ENCODE measurements at places on chromosomes 16 and 17.
A peak's percentile ranks its signal among the peaks of the same experiment; 100 is the strongest.

- DNase-seq: no peak
Measured at GRCh38 chr17:73304438-73304837, 7.4 kb downstream of the CDC42EP4 start.

DNA sequence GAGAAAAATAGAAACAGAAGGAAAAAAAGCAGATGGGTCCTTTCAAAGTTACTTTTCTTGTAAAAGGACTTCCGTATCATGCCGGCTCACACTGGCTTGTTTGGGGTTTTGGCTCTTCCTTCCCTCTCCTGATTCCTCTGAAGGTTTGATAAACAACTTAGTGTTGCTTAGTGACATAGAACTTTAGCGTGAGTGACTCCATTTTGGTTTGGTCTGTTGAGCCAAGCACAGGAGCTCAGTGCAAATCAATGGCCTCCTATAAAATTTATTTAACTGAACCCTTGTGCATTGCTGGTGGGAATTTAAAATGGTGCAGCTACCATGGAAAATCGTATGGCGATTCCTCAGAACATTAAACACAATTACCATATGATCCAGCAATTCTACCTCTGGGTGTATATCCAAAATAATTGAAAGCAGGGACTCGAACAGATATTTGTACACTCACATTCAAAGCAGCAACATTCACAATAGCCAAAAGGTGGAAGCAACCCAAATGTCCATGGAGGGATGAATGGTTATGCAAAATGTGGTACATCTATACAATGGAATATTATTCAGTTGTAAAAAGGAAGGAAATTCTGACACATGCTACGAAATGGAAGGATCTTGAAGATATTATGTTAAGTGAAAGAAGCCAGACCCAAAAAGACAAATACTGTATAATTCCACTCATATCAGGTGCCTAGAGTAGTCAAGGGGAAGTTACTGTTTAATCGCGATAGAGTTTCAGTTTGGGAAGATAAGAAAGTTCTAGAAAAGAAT is 1.1 kb upstream of the TUBG2 start:
- no peak for DNase-seq

GRCh38 chr16:2737238-2737605 is 15.2 kb upstream of the SRRM2 start:
- no peak for DNase-seq

DNA sequence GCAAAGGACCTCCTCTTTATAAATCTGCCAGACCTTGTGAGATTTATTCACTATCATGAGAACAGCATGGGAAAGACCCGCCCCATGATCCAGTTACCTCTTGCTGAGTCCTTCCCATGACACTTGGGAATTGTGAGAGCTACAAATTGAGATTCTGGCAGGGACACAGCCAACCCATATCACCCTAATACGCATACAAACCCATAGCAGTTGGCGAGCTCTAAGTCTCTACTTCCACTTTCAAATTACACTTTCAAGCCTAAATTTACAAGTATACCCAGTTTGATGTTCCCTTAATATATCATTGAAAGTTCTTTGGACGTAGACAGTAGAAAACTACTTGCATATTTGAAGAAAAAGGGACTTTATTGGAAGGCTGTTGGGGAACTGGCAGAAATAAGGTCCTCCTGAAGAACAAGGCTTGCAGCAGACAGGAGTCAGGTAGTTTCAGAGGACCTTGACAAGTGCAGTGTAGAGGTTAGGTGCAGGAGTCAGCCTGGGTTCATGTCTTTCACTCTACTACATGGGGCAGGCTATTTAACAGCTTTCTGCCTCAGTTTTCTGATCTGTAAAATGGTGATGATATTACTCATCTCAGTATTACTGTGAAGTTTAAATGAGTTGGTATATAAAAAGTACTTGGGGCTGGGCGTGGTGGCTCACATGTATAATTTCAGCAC is 107.9 kb upstream of the EEF2KMT start:
- no peak for DNase-seq

- peak; percentile 14 for DNase-seq
Measured at GRCh38 chr17:16106161-16106891, 106.7 kb downstream of the TTC19 start.

DNA sequence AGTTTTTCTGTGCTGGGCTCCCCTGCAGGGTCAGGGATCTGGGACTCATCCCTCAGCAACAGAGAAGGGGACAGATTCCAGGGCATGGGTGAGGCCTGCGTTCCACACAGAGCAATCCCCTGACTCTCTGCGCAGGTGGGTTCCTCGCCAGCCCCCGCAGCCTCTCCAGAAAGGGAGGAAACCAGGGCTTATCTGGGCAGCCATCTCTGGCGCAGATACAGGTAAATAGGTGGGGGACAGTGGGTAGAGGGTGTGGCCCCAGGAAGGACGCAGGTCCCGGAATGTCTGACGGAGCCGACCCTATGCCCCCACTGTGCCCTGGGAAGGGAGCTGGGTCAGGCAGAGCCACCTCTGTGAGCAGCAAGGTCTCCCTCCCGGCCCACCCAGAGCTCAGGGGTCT is 23.2 kb downstream of the PIEZO1 start:
- DNase-seq: no peak

DNA sequence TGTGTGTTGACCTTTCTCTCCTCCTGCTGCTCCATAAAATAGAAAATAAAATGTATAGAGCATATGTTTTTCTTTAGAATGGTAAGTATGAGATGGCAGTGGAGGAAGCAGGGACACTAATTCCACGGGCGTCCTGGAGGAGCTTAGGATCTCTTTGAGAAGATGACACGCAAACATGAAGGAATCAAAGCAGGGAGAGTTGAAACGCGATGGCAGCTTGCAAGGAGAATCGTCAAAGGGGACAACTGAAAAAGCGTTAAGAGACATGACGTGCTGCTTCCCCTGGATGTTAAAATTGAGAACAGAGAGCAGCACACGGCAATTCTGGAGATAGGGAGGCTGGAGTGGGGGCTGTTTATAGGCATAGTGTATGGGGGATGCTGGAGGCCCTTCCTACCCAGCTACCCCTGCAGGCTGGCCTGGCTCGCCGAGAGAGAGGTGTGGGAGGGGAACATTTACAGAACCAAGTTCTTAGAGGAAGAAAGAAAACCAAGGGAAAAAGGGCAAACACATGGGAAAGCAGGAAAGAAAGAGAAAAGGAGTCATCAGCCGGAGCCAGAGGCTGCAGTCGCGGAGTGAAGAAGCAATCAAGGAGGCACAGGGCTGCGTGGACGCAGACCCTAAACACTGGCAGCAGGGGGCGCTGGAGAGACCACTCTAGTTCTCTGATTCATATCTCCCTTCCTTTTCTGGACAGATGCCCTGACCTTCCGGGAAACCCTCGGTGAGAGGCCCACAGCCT is 55.8 kb downstream of the MYH13 start:
- no peak for DNase-seq

GRCh38 chr16:84617041-84617790 is 662 bp downstream of the COTL1 start:
- DNase-seq: peak; percentile 9

DNA sequence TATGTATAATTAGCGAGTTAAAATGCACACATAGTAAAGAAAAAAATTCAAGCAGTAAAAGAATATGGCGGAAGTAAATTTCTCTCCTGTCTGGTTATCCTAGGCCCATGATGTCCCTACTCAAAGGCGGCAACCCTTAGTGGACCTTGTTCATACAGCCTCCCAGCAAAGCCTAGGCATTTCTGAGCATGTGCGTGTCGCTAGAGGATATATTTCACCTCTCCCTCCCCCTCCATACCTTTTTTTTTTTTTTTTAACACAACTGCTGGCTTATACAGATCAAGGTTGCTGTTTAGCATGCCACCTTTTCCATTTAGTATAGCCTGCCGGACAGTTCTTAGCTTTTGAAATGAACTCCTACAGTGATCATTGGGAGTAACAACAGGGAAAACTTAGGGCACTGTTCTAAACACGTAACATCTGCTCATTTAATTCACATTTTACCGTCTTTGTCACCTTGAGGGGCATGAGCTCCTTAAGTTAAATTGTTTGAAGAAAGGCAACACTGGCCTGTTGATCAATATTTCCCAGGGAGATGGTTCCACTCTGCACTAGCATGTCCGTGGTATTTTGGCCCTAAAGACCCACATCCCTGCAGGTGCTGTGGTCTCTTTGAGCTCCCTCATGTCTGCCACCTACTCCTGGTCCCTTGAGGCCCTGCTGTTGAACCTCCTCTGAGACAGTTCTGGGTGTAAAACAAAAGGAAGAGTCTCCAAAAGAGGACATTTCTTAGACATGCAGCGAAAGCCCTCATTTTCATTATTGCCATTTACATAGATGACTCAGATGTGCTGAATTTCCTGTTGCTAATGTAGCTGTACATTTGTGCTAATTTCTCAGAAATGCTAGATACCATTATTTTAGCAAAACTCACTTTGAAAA is 4.1 kb upstream of the TNFRSF13B start:
- no peak for DNase-seq

GRCh38 chr16:85607321-85607765 is 5.8 kb upstream of the GSE1 start:
- no peak for DNase-seq

DNA sequence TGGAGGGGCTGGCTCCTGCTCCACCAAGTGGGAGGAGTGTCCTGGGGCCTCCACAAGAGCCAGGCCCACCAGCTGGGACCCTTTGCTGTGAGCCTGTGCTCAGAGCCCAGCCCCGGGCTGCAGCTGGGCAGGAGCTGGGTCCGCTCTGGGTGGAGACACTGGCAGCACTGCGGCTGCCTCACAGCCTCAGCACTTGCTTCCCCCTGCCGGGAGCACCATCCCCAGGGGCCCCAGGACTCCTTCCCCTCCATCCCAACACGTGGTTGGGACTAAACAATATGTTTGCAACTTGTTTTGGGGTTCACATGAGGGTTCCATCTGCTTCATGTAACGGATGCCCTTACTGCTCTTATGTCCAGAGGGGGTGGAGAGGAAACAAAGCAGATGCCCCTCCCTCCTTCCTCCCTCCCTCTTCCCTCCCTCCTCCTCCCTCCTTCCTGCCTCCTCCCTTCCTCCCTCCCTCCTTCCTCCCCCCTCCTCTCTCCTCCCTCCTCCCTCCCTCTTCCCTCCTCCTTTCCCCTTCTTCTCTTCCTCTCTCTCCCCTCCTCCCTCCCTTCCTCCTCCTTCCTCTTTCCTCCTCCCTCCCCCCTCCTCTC is 16.3 kb upstream of the CBFA2T3 start:
- no peak for DNase-seq

DNA sequence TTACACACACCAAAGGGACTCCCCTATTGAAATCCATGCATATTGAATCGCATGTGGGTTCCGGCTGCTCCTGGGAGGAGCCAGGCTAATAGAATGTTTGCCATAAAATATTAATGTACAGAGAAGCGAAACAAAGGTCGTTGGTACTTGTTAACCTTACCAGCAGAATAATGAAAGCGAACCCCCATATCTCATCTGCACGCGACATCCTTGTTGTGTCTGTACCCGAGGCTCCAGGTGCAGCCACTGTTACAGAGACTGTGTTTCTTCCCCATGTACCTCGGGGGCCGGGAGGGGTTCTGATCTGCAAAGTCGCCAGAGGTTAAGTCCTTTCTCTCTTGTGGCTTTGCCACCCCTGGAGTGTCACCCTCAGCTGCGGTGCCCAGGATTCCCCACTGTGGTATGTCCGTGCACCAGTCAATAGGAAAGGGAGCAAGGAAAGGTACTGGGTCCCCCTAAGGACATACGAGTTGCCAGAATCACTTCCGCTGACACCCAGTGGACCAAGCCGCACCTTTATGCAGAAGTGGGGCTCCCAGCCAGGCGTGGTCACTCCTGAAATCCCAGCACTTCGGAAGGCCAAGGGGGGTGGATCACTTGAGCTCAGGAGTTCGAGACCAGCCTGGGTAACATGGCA is 2.2 kb downstream of the GAA start:
- DNase-seq: no peak

DNA sequence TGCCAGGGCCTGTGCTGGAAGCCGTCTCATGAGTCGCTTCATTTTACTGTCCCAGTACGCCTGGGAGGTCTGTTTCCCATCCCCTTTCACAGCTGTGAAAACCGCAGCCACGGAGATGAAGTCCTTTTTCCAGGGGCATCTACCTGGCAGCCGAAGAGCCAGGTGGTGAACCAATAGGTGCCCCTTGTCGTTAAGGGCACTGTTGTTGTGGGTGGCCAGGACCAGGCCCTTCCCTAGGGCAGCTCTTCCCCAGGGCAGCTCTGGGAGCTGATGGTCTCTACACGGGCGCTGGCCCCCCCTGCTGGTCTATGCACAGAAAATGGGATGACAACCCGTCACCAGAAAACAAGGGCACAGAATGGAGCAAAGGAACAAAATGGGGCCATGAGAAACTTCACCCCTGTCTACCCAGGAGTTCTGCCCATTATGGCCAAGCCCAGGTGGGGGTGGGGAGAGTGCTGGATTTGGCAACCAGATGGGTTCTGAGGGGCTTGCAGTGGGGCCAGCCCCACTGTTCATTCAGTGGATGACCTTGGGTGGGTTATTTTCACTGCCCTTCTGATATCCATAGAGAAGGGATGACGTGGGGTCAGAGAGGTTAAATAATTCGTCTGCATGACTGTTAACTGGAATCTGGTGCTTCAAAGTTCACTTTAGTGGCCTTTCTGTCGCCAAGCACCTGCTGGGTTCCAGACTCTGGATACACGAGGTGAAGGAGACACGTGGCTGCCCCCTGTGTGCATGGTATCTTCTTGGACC is 11.5 kb downstream of the RMI2 start:
- DNase-seq: peak; percentile 63
